ENCODE measurements at places on chromosomes 12 and 14. TPM values are rescaled to one million over a fixed set of nuclear protein-coding genes. Genes with fewer than 3 reads are reported as not detected.

GRCh38 chr14:65131301-65131701 is 29.0 kb upstream of the MAX start:
- no peak for DNase-seq

The TAS2R20 gene
- 0.09 TPM for polyA plus RNA-seq

The KRT83 gene
- not detected for polyA plus RNA-seq

DNA sequence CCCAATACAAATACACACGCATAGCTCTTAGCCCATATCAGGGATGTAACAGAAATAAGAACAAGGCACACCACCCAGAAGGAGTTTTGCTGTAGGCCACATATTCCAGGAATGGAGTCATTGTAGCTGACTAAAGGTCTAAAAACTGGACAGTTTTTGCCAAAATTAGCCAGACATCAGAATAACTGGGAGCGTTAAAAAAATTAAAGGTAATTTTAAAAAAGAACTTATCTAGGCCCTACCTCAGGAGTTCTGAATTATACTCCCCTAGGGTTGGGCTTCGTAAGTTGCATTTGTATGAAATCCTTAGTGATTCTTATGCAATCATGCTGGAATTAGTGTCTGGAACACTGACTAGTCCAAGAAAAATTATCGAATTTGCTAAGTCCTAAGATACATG is 987.7 kb downstream of the GALC start:
- DNase-seq = no peak

GRCh38 chr12:89514751-89515150 is 9.8 kb downstream of the GALNT4 start:
- no peak for DNase-seq

DNA sequence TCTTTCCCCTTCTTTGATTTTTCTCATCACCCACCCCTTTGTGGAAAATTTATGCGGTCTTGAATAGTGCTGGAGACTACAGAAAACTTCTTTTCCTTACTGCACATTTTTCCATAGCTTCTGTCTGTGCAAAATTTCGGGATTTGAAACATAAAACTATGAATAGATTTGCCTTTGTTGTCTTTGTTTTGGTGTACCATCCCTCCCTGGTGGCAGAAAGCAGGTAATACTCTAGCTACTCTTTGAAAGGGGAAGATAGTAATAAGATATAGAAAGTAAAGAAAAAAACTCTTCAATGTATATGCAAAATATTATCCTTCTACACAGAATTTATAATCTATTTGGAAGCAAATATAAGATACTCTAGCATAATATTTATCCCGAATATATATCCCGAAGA is 79.1 kb upstream of the LMO3 start:
- no peak for DNase-seq

DNA sequence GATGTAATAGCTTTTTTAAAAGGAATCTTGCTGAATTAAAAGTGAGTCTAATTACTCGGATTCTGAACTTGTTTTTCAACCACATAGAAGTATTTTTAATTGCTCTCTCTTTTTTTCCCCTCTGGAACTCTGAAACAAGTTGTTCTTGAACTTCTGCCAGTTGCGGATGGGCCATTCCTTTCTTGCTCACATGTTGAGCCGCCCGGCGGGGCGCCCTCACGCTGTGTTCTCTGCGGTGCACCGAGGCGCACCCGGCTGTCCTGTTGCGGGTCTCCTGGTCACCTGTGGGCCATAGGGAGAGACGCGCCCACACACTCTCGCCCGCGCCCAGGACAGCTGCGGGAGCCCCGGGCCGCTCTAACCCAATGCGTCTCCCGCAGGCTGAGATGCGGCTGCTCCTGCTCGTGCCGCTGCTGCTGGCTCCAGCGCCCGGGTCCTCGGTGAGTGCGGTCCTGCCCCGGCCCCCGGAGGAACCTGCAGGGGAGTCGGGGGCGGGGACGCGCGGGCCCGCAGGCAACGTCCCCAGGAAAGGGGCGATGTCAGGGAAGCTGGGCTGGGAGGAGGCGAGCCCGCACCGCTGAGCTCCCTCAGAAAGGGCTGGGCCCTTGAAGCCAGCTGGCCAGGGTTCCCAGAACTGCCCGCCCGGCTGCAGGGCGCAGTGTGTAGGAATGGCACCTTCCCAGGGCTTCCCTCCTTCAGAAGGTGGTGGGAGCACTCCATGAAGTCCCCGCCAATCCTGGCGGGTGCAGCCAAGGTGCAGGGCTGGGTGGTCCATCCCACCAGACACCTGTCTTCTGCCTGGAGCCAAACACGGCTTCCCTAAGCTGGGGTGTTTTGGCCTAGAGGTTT is 2.3 kb downstream of the PAPLN start:
- DNase-seq = no peak

- DNase-seq = no peak
Measured at GRCh38 chr12:77231501-77231918, 166.1 kb upstream of the E2F7 start.

- DNase-seq = no peak
Measured at GRCh38 chr12:38813923-38814322, 91.5 kb downstream of the CPNE8 start.

DNA sequence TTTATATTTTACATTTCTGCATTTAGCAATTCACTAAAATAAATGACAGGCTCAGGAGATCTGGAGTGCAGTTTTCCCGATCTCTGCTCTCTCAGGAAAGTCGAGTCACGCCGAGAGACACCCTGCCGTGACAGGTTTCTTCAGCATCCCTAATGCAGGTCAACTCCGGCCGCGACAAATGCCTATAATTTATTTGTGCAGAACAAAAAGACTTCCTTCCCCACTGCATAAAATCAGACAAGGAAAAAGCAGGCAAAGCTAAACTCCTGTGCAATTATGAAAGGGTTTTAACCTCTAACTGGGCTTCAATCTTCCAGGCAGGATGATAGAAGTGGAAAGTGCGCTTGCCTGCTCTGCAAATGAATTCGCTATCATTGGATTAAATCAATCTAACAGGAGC is 28.1 kb downstream of the SPRING1 start:
- no peak for DNase-seq

GRCh38 chr12:114480337-114481199 is 74.6 kb upstream of the TBX5 start:
- no peak for DNase-seq

DNA sequence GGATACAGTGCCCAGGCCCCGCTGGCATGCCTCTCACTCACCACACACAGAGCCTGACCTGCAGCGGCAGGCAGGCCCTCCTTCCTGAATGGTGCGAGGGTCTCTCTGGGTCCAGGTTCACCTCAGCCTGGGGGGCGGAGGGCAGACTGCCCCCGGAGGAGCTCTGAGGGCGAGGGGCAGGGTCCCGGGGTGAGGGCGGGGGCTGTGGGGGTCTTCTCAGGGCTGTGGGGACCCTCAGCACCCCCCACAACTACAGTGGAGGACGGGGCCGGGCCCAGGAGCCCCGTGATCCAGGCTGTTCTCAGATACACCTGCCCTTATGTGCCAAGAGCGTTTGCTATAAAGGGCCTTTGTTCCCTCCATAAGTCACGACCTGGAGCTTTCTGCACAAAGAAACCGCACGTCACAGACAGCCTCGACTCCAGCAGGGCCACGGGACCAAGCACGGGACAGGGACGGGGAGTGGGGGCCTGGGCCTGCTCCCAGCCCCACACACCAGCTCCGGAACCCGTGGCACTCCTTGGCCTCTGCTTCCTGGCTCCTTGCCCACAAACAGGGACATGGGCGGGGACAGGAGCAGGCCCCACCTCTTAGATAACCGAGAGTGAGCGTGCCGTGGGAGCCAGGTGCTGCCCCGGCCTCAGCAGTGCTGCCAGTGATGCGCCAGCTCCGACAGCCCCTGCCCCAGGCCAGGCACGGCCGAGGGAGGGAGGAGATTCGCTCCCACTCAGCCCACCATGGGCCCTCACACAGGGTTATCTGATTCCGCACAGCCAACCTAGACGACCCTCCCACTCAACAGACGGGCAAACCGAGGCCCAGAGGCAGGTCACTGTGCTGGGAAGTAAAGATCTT is 101.9 kb downstream of the RFLNA start:
- no peak for DNase-seq

DNA sequence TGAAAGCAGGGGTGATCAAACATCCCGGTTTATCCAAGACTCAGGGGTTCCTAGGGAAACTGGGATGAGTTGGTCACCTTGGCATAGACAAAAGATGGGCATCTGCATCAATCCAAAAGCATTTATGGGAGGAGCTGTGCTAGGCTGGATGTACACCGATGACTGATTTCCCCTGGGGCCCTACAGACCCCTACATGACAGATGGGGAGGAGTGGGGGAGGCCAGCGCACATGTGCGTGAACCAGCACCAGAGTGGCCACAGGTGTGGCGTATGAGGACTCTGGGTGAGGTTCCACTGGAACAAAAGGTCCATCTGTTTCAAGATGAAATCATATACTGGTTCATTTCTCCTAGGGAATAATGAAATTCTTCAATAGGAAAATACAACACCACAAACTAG is 210.4 kb downstream of the ITPR2 start:
- DNase-seq = no peak

- DNase-seq = no peak
Measured at GRCh38 chr12:15688838-15689625, 100.2 kb downstream of the EPS8 start.

The RASSF9 gene
- polyA plus RNA-seq = not detected

DNA sequence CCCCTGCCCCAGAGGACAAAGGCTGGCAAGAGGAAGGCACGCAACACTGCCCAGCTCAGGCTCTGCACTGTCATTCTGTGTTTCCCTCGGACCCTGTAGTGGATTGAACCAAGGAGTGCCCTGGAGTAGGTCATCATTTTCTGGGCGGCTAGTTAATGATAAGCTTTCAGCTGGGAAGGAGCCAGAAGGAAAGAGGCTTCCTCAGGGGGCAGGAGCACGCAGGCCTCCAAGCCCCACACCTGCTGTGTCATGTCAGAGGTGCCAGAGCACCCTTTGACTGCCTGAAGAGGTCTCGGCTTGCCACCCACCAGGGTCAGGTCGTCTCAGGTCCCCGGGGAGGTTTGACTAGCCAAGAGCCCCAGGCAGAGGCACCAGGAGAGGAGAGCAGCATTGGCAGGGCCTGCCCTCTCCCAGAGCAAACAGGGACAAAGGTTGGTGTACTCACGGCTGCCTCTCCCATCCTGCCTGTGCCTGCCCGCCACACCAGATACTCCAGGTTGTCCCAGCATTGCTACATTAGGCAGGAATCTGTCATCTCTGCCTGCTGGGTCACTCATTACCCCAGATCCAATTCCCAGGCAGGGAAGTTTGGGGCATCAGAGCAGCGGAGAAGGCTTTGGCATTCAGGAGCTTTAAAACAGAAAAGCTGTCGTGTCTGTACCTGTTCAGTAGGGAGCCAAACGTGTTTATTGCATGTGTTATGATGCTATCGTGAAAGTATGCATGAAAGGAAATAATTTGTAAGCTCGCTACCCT is 33.5 kb upstream of the ATP2A2 start:
- DNase-seq = no peak

The INHBE gene
- 0.14 TPM for polyA plus RNA-seq

DNA sequence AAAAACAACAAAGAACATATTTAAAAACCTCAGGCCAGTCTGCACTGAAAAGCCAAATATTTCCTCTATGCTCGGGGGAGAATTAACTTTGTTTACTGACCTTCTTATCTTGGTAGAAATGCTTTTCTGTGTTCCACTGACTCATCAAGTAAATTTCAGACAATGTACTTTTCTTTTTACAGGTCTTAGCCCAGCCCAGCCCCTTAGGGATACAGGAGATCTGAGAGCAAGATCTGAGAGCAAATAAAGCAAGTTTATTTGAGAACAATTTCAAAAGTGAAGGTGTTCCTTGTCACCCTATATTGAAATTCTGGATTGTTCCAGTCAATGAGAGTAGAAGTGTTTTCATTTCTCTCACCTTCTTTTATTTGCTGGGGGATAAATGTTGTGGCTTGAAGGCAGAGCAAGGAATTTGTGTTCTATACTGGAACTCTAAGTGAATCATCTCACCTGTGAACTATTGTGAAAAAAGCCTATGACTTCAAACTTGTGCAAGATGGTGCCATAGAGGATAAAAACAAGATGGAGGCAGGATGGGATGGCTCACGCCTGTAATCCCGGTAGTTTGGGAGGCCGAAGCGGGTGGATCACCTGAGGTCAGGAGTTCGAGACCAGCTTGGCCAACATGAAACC is 7.9 kb upstream of the GPRC5A start:
- DNase-seq = no peak

The ENDOU gene
- not detected for polyA plus RNA-seq

The CHST11 gene
- polyA plus RNA-seq = 20.5 TPM

GRCh38 chr12:12273291-12273957 is 6.6 kb upstream of the LRP6 start:
- no peak for DNase-seq

The SRRM4 gene
- not detected for polyA plus RNA-seq

The ACVRL1 gene
- not detected for polyA plus RNA-seq

The ESPL1 gene
- 17.1 TPM for polyA plus RNA-seq

DNA sequence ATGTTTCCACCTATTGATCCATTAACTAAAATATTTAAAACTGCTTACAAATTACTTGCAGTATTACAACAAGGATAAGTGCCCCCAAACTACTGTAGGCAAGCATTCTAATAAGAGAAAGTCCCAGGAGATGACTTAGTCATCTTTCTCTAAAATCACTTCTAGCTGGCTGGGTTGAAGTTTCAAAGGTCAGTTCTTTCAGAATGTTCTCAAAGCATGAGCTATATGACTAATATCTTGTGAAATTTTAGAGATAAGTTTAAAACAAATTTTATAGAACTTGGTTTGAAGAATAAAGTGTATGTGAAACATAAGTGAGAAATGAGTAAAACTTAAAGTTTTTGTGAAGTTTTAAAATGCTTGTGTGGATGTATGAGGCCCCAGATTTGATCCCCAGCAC is 24.3 kb upstream of the OR6J1 start:
- DNase-seq = no peak

The SLC16A7 gene
- polyA plus RNA-seq = 4.3 TPM

DNA sequence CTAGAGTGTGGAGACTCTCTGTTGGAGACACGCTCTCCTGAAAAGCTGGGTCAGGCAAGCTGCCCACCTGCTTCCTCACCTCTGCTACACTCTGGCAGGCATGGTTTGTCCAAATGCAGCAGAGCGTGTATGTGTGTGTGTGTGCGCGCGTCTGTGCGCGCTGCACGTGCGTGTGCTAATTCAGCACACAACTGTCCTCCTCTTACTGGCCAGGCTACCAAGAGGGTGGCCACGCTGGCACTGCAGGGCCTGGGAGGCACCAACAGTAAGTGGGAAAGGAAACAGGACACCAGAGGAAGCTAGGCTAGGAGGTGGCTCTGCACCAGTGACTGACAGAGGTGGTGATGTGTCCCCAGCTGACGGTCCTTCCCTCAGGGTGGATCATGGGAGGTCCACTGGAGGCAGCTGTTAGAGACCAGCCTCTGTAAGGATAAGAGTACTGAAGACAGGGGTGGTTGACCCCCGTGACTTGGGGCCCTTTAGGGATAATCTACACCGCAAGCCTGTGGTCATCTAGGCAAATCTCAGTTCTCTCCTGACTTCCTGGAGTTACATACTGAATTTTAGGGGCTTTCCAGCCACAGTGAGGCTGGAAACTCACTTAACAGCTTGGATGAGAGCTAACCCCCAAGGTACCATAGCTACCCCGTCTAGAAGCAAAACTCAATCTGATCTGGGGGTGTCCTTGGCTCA is 15.6 kb upstream of the TFCP2 start:
- peak; percentile 60 for DNase-seq

The KRT1 gene
- not detected for polyA plus RNA-seq

All from GM12878 (cell line).